ENCODE measurements at places on chromosomes 6 and 20. TPM values are rescaled to one million over a fixed set of nuclear protein-coding genes. Genes with fewer than 3 reads are reported as not detected.

DNA sequence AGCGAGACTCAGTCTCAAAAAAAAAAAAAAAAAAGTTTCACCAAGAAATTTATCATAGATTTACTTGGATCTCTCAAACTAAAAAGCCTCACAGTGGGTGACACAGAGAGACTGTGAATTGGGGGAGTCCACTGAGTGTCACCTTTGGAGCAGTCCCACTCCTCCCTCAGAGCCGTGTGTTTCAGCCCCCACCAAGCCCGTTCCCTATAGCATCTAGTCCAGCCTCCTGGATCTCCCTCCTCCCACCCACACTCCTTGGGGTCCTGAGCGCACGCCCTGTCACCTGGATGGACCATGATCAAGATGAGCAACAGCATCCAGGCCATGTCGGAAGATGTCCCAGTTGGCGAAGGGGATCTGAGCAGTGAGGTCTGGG, 422 bp downstream of the NCR3 start:
- no peaks in the 10 kb centered on the region for H3K27me3 ChIP-seq
- no peaks in the 10 kb centered on the region for H3K36me3 ChIP-seq
- no peak for DNase-seq
- H3K27ac ChIP-seq = peak overlapping the region; percentile 55

DNA sequence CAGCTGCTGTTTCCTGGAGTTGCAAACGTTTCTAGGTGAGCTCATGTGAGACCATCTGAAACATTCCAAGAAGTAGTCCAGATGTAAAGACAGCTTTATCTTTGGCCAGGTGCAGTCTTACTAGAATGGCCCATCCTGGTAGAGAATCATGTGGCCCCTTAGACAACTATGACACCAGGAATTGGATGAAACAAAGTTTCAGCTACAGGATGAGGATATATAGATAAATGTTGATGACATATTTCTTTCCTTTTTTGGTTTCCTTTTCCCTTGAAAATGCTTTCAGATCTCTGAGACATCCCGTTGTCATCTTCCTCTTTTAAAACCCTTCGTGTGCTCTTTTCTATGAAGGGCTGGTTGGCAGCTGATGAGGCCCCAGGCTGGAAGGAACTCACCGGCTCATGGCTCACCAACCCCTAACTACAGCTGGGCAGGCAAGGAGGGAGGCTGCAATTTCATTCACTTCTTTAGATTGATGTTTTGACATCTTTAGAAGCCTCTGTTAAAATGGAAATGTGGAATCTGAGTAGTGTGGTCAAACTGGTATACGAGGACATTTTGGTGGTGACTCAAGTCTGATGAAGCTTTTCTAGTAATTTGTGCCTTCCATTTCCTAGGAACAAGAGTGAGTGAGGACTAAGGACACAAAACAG, 167.9 kb upstream of the TNFAIP3 start:
- H3K4me1 ChIP-seq = peaks cover 14% of the 10 kb centered on the region
- no peaks in the 10 kb centered on the region for H3K27me3 ChIP-seq
- no peak overlapping the region for H3K4me3 ChIP-seq
- no peak for DNase-seq

GRCh38 chr6:97702248-97702647, 419.2 kb upstream of the MMS22L start:
- no peak overlapping the region for H3K27ac ChIP-seq
- H3K4me3 ChIP-seq = no peak overlapping the region
- H3K36me3 ChIP-seq = no peaks in the 10 kb centered on the region
- no peaks in the 10 kb centered on the region for H3K27me3 ChIP-seq
- no peaks in the 10 kb centered on the region for H3K4me1 ChIP-seq
- no peak for DNase-seq

DNA sequence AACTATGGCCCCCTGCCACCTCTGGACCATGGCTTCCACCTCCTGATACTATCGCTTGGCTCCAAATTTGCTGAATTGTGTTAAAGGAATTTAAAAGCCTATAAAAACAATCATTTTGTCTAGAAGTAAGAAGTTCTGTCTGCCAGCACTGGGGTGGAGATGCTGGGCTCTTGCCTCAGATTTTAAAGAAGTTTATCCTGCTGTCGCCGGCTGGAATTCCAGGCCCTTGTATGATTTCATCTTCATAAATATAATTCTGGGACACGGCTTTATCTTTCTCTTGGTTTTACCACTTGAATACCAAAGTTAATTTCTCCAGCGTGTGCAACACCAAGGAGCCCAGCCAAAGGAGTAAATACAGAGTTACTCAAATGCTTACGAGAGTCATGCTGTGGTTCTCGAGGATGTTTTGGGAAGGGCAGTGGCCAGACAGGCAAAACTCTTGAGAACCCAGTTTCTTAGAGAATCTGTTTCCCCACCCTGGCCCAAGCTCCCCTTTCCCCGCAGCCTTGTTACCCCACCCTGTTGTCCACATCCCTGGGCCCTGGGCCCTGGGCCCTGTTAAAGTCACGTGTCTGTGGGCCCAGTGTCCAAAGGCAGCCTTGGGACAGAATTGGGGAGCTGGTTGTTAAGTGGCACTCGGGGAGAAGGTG, 31.9 kb downstream of the C6orf89 start:
- H3K4me1 ChIP-seq = peaks cover 12% of the 10 kb centered on the region
- H3K27me3 ChIP-seq = no peaks in the 10 kb centered on the region
- peaks cover 30% of the 10 kb centered on the region for H3K36me3 ChIP-seq
- no peak overlapping the region for H3K27ac ChIP-seq
- H3K4me3 ChIP-seq = no peak overlapping the region
- DNase-seq = no peak

- no peak for DNase-seq
- H3K4me1 ChIP-seq = no peaks in the 10 kb centered on the region
- H3K27me3 ChIP-seq = no peaks in the 10 kb centered on the region
- H3K27ac ChIP-seq = no peak overlapping the region
- H3K36me3 ChIP-seq = no peaks in the 10 kb centered on the region
These were observed 558.6 kb downstream of the UTRN start for GRCh38 chr6:144843701-144844100.

DNA sequence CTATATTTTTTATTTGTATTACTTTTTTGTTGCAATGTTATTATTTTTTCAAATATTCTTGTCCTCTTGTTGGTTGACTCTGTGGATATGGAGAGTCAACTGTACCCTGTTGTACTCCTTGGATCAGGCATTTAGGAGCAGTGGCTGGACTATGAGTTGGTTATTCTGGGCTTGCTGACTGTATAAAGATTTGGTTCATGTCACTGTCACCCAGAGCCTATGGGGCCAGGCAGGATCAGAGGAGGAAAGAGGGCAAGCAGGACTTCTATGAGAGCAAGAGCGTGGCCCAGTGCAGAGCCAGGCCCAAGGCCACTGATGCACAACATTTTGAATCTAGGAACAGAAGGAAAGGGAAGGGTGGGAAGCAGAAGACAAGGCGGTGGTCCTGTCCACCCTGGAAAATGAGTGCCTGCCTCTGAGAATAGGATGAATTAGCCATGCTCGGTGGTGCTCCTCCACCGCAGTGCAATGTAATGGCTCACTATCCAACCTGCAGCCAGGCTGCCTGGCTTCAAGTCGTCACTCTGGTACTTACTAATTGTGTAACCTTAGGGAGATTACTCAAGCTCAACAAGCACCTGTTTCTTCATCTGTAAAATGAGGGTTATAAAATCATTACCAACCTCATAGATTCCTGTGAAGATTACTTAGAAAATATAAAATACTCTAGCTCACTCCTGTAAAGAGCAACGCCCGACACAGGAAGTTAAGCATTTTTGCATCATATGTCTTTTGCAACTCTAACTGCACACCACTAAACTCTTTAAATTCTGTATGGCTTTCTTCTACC, 192.1 kb downstream of the KCNQ5 start:
- H3K36me3 ChIP-seq = no peaks in the 10 kb centered on the region
- H3K27ac ChIP-seq = no peak overlapping the region
- H3K27me3 ChIP-seq = no peaks in the 10 kb centered on the region
- H3K4me1 ChIP-seq = no peaks in the 10 kb centered on the region

TRAPPC3L gene
- total RNA-seq = not detected

ANKRD66 gene
- total RNA-seq = not detected

All from naive thymus-derived CD4-positive, alpha-beta T cell (primary cell).